ENCODE measurements at places on chromosomes 4 and X.

DNA sequence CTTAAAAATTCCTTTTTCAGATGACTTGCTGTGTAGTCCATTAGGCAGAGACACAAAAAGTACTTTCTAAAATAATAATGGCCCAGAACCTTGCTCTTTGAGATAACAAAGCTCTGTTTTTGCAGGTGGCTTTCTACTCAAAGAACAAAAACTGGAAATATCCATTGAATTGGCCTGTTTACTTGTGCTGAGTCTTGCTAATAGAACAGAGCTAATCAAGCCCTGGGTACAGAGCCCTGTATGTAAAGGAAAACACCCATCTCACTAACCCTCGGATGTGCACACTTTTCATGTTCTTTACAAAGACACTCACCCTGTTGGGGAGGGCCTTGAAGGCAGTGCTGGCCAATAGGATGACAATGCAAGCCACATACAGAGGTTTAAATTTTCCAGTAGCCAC lies 27.0 kb upstream of the LNX1 start:
- no peak for DNase-seq

GRCh38 chrX:12137951-12138360 lies 317 bp upstream of the FRMPD4 start:
- DNase-seq, result no peak

- DNase-seq, result no peak
Observed at GRCh38 chr4:39668887-39669286, 29.0 kb upstream of the UBE2K start.

- peak; percentile 21 for DNase-seq
Observed at GRCh38 chr4:16226816-16227461, 668 bp upstream of the TAPT1 start.

DNA sequence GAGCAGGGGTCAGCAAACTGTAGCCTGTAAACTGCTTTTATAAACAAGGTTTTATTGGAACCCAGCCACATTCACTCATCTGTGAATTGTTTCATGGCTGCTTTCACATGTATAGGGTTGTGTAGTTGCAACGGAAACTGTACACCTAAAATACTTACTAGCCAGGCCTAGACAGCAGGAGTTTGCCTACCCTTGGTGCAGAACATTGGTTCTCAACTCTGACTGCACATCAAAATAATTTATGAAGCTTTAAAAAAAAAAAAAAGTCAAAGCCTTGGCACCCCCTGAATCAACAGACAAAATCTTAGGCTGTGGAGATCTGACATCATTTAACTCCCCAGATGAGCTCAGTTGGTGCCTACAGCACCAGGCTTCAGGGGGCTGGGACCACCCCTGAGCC lies 27.8 kb downstream of the ADGRA3 start:
- no peak for DNase-seq

- DNase-seq, result no peak
Observed at GRCh38 chr4:99710020-99710419, 52.4 kb upstream of the C4orf54 start.

DNA sequence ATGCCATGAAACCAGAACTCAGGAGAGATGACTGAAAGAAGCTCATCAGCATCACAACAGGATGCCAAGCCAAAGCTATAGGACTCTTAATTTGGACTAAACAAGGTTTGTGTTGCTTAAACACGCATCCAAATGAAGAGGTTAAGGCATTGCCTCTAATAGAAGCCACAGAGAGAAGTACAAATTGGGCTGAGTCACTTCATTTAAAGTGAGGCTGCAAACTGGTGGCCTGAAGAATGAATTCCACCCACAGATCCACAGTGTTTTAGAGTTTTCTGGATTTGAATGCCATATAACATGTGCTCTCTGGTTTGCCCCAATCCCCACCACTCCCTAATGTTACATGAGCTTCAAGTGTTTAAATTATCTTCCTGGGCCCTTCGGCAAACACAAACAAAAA lies 103.5 kb downstream of the FIP1L1 start:
- DNase-seq, result no peak

DNA sequence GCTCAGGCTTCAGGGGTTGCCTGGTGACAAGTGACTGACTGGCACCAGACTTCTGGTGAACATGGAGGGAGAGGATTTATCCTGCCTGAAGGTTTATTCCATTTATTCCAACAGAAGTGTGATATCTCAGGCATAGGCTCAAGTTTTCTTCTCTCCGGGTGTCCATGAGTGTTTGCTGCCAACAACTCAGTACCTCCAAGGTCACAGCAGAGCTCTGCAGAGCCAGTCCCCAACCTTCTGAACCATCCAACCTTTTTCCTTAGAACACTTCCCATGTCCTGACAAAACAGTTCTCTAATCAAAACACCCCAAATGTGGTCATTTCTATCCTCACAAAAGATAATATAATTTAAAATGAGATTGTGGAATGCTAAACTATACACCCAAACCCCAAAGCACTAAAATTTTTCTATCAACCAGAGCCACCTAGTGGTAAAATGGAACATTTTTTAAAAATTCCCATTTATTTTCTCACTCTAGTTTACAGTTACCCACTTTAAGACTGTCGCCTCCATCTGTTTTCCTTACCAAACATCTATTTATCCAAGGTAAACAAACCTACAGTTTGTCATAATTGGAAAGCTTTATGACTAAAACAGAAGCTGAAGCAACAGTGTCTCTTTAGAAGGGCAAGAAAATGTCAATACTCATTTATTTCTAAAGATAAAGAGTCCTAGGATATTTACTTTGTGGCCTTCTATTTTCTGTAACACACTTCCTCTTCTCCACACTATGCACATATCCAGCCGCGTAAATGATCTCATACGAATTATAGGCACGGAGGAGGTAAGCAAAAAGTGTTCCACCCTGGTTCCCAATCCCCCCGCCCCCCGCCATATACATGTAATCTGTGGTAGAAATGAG lies 39.5 kb downstream of the TMEM154 start:
- DNase-seq, result peak; percentile 20

- DNase-seq, result peak; percentile 92
Observed at GRCh38 chr4:73891739-73892405, 22.7 kb downstream of the CXCL1 start.

DNA sequence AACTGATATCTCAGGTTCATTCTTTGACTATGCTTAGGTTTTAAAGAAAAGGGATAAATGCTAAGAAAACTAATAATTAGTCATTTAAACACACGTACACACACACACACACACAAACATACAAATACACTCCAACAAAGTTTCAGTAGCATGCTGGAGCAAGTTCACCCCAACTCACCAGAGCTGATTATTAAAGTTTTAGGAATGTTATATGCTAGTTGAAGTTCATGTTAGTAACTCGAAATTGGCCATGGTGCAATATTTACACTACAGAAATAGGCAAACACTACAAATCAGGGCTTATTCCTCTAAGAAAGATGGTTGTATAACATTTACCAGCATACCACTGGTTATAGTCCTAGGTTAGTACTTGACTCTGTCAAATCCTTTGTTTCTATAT lies 384.0 kb upstream of the DIPK2B start:
- DNase-seq, result no peak

- DNase-seq, result no peak
Observed at GRCh38 chrX:70172221-70172620, 5.1 kb upstream of the DGAT2L6 start.

DNA sequence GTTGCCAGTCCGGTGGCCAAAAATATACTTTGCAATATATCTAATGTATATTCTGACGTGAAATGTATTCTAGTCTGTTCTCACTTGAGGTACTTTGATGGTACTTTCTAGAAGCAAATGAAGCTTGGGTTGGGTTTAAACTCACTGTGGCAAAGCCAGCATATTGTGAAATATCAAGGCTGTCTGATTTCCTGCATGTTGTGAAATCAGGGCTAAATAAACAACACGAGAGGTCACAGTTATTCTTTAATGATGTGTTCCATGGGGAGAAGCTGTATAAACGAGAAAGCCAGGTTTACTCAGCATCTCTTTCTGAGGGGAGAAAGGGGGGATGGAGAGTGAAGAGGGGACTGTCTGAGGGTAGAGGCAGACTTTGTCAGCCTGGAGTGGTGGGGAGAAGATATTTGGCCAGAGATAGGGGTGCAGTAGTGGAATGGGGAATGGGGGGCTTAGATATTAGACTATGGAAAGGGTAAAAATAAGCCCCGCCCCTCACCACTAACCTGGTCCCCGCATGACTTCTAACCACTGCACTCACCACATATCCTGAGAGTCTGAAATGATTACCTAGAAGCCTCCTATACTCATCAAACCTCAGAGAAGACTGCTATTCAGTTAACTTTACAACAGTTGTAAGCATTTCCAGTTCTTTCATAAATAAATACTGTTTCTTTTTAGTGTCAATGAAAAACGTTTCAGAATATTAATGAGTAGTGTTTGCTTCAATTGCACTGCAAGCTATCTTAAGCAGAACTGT lies 5.9 kb upstream of the SCARB2 start:
- DNase-seq, result peak; percentile 70

GRCh38 chr4:164730705-164731393 lies 23.1 kb upstream of the SMIM31 start:
- DNase-seq, result no peak

DNA sequence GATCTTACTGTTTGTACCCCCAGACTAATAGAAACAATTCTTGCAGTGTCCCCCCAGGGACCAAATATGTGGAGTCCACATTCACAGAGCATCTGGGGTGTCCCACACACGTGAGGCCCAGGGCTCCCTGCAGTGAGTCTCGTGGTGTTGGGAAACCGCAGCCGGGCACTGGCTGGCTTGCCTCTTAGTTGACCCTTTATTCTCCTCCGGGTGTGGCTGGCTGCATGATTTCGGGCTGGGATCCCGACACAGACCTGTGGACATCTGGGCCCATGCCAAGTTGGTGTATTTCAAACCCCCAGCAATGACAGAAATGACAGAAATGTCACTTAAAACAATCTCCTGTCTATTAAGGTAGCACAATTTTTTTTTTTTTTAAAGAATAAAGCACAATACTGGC lies 15.6 kb upstream of the CLDN24 start:
- DNase-seq, result no peak

DNA sequence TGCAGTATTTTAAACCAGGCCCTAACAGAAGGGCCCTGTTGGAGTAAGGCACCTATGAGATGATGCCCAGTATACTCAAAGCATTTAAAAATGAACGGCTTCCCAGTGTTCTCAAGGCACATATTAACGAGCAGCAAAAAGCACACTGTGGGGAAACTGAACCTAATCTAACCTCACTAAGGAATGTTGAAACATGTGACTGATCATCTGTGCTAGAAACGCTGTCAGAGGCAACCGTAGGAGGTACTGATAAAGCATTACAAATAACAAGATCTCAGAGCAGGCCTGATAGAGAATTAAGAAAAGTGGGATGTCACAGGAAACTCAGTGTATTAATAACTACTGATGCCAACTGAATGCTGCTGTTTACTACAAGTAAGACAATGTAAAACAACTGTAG lies 24.0 kb downstream of the ASB9 start:
- DNase-seq, result no peak

Measured in inflammatory macrophage treated with lipopolysaccharide for 1 hour (primary cell).